ENCODE measurements at places on chromosomes 12 and 14.

- DNase-seq: no peak
Measured at GRCh38 chr12:93762912-93763553, 85.9 kb downstream of the CRADD start.

DNA sequence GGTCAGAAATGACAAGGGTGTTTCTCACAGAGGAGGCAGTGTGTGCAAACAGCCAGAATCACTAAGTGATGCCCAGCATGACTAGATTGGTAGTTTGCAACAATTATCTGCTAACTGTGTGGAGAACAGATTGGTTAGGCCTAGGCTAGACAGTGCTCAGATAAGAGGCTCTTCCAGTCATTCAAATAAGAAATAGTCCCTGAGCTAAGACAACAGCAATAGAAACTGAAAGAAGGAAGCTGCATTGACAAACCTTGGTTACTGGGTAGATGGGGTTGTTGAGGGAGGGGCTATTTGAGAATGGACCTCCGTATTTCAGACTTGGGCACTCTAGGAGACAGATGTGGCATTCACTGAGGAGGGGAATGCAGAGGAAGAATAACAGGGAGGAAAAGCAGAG is 255.0 kb upstream of the NPAS3 start:
- DNase-seq: no peak

- peak; percentile 50 for DNase-seq
Measured at GRCh38 chr14:30906752-30907658, 32.6 kb downstream of the COCH start.

DNA sequence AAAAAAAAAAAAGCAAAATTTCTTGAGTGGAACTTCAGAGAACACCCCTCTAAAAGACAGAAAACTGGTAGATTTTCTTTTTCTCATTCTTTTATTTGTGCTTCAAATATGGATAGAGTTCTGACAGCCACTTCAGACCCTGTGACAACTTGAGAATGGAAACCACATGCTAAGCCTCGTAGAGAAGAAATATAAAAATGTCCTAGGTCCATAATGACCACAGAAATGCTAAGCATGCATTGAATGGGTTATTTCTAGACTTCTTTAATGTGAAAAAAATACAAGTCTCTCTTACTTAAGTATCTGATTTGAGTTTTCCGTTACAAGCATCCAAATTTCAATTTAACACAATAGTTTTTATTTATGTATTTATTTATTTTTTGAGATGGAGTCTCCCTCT is 28.3 kb upstream of the DIO2 start:
- no peak for DNase-seq

DNA sequence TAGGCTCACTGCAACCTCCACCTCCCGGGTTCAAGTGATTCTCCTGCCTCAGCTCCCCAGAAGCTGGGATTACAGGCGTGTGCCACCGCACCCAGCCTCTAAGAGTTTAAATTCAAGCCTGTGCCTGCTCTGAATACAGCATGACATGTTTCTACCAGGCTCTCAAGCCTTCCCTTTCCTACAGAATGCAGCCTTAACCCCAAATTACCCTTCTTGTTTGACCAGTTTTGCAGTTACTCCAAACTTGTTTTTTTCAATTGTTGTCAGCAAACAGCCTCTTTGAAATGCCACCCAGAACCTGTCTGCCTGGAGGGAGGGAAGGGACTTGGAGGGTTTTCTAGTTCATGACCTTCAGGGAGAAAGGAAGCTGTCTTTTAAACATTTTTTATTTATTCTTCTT is 15.4 kb downstream of the GLTP start:
- no peak for DNase-seq

- no peak for DNase-seq
Measured at GRCh38 chr12:50275556-50275955, 7.8 kb downstream of the LIMA1 start.

DNA sequence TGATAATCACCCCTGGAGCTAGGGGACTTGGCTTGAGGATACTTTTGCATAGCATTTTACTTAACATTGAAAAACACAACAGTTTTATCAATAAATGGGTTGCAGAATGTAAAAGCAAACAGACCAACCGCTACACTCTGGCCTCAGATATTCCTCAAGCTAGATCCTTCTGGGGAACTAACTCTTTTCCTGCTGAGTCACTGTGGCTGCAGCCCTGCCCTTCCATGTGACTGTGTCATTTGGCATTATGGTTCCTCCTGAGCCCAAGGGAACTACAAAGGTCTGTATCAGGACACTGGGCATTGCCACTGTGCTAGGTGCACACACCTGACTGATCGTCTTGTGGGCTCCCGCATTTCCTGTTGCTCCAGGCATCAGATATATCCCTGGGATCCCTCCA is 56.6 kb downstream of the TTC9 start:
- DNase-seq: no peak

DNA sequence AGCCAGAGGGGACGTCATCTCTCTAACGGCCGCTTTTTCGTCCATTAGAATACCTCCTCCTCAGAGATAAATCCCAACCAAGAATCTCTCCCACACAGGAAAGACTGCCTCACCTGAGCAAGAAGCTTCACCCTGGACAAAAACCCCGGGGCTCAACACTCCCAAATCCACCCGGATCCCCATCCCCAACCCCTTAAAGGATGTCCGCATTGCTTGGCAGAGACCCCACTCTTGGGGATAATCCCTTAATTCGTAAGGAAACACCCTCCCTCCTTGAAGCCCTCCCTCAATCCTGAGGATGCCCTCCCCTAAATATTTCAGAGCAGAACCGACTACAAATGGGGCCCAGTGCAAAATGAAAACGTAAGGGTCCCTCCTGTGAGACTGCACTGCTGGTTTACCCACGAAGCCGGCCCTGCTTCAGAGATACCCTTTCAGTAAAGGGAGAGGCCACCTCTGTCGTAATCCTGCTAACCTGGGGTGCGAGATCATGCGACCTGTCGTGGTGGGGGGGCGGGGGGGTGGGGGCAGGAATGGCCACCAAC is 655 bp upstream of the DYNLL1 start:
- no peak for DNase-seq

DNA sequence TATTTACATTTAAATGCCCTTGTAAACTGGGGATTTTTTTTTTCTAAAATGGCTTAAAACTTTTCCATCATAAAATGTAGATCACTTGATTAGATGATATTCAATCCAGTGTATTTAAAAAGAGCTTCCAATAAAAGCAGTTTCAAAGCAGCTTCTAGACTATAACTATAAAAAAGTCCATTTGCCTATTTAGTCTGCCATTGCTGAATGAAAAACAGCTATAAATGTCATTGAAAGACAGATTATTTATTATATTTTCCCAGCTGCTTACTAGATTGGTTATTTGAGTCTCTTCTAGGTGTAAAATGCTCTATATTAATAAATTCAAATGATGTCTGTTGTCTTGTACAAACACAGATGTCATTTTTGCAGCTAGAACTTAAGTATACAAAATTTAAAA is 414.8 kb downstream of the RMST start:
- no peak for DNase-seq

DNA sequence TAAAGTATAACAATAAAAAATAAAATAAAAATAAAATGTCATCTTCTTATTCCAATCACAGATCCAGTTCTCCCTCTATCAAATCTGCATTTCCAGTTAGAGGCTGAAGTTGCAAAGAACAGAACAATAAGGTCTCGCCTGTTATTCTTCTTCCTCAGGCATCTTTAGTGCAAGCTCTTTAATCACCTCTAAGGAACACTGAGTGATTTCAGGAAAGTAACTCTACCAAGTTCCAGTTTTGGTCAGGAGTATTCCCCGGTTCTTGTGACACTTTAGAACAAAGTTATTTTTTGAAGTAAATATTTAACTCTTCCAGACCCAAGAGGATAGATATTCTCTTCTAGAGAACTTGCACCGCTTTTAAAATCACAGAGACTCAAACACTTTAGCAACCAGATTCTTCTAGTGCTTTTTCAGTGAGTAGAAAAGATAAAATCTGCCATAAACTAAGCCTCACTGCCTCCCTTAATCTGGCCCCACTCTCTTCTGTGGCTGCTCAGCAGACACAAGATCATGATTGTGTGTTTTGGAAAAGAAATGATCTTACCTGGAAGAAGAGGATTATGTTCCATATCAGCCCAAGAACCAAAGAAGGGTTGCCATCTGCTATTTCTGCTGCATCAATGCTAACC is 57.9 kb upstream of the DICER1 start:
- no peak for DNase-seq

DNA sequence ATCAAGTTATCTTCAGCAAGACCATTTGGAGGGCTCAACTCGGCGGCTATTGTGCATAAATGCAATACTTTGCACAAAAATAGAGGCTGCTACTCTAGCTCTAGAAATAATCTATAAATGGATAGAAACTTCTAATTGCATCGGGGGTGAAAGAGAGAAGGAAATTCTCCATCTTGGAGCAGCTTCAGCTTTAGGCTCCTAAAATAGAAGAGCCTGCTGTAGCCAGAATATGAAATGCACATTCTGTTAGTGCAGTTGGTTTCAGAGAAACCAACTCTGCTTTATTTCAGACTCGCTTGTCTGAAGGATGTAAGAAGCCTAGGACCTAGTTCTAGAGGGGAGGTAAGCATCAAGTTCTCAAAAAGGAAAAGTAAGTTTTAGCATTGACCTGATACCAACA is 38.1 kb downstream of the SNRPF start:
- DNase-seq: no peak

All from spinal cord (tissue), 10 donors.